Stimulated activated CD8-positive, alpha-beta memory T cell treated with anti-CD3 and anti-CD28 coated beads, Interleukin-4, amount 100 ng/mL, for 1 hour (primary cell): ENCODE measurements at places on chromosomes 5 and 9.

- DNase-seq = no peak
These were observed 66.0 kb downstream of the ARHGEF37 start for GRCh38 chr5:149647334-149647733.

- DNase-seq = no peak
These were observed 394.3 kb downstream of the GADD45G start for GRCh38 chr9:89999176-89999533.

GRCh38 chr5:170468633-170469285 lies 35.1 kb upstream of the KCNIP1 start:
- DNase-seq = no peak

GRCh38 chr9:72907421-72907820 lies 45.4 kb downstream of the ALDH1A1 start:
- DNase-seq = no peak

- DNase-seq = no peak
These were observed 81.1 kb upstream of the KLF9 start for GRCh38 chr9:70495514-70495913.

- DNase-seq = no peak
These were observed 33.9 kb downstream of the GOLGA1 start for GRCh38 chr9:124906966-124907365.

DNA sequence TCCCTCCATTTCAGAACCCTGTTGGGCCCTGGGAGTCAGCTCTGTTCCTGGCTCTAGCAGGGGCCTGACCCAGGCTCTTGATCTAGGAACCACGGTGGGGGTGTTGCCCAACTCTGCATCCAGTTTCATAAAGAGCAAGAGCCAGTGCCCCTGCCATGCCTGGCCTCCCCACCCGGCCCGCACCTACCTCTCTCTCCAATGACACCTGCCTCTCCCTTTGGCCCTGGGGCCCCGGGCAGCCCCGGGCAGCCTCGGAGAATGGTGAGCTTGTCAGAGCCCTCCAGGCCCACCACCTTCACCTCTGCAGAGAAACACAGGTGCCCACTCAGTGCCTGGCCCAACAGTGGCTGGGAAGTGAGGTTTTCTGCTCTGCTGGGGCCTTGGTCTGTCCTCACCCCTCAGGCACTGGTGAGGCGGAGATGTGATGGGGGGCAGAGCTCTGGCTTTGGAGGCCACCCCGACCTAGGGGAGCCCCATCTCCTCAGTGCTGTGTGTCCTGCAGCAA lies 1.5 kb downstream of the FCN1 start:
- no peak for DNase-seq
